ENCODE measurements at places on chromosomes 1 and 21. TPM values are rescaled to one million over a fixed set of nuclear protein-coding genes. Genes with fewer than 3 reads are reported as not detected.

GRCh38 chr1:168638884-168639283 is 62.5 kb downstream of the XCL1 start:
- DNase-seq: no peak

DNA sequence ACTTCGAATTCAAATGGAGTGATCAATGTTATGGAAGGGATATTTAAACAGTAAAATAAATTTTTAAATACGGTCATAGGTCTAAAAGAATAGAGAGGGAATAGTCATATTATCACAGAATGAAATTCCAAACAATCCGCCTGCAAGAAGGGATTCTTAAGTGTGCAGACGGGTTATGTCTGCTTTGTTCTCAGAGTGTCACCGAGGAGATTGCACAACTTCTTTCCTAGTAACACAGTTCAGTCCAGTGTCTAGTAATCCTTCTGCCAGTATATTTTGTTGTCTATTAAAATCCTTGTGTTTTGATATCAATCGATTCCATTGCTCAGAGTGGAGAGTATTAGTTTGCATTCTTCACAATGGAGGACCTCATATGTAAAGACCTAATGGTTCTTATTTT is 48.4 kb downstream of the LRRC53 start:
- no peak for DNase-seq

DNA sequence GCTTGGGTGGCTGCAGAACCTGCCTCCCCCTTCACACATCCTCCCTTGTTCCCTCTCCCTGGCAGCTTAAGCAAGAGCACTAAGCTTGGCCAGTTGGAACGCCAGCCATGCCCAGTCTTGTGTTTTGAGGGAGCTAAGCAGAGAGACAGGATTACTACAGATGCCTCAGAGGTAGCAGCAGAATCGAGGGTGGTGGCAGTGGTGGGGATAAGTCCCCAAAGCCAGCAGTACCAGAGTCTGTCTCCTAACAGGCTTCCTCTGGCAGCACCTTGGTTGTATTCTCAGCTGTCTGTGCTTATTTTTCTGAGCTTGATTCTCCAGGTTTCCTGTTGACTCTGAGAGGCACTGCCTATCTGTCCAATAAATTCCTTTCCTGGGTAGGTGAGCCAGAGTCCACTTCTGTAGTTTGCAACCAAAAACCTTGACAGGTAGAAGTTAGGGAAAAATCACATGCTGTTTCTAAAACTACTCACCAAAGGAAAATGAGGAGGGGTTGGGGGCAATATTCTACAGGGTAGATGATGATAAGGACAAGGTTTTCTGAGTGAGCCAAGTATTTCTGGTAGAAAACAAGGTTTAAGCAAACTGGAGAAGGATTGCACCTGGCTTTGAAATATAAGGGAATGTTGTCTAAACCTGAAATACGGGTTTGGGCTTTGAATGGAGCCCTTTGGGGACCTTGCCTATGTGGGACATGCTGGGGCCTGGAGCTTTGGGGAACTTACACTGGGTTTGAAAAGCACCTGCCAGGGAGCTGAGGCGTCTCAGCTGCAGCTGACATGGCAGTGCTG is 100.8 kb downstream of the PBX1 start:
- DNase-seq: no peak

- DNase-seq: no peak
Measured at GRCh38 chr1:115473986-115474565, 136.0 kb upstream of the NGF start.

DNA sequence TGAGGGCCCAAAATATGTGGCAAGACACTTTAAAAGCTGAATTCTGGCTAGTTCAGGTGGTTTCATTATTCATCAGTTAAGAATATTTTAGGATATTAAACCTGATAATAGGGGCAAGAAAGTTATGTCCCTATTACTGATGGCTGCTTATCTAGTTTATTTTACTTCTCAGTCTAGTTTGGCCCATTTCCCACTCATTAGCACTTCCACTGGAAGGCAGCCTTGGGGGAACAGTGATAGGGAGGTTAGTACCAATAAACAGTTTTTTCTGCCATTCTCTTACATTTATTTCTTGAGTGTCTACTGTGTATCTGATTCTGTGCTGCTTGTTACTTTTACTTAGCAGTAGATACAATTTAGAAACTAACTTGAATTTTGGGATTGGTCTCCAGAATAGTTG is 9.0 kb downstream of the PPP1R12B start:
- no peak for DNase-seq

DNA sequence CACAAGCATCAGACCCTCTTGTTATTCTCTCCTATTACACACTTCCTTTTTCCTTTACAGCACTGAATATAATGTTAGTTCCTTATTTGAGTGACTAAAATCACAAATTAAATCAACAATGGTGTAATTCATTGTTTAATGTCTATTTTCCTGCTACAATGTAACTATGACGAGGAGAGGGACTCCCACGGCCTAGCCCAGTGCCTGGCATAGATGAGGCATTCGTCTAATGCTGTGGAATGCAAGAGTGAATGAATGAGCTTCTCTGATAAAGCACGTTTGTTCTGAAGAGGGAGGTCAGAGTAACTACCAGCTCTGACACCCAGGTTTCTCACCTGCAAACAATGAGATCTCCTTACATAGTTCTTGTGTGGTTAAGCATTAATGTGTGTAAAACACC is 479.4 kb downstream of the OMA1 start:
- no peak for DNase-seq

DNA sequence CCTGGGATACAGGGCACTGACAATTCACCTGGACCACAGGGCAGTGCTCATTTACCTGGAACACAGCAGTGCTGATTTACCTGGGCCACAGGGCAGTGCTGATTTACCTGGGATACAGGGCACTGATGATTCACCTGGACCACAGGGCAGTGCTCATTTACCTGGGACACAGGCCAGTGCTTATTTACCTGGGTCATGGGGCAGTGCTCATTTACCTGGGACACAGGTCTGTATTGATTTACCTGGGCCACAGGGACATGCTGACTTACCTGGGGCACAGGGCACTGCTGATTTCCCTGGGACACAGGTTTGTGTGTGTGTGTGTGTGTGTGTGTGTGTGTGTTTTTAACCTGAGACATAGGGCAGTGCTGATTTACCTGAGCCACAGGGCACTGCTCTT is 261.7 kb downstream of the MATN1 start:
- DNase-seq: no peak

DNA sequence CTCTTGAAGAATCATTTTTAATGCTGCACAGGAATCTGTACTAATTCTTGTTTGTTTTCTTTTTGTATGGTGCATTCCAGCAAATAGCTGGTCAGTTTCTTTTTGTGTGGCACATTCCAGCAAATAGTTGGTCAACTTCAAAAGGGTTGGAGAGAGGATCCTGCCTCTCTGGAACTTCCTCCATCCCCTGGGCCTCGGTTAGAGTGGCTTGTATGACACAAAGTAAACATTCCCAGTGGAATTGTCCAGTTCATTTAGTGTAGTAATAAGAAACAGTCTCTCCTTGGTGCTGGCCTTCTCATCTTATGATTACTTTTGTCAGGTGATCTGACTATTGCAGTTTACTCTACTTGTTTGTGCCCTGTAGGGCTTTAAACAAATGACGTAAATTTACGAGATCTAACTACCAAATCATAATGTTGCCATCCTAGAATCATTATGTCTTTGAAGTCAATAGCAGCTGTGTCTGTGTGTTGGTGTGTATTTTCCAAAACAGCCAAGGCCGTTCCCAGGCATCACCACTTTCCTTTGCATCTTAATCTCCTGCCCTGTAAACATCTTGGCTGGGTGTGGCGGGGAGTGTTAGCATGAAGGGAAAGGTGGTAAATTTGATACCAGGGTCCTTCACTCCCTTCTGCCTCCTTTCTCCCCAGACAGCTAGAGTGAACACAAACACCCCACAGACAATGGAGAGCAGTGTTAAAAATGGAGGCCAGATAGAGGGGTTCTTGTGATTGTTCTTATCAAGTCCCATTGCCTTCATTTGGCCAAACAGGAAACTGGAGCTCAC is 77.9 kb downstream of the CDC7 start:
- no peak for DNase-seq

- no peak for DNase-seq
Measured at GRCh38 chr1:8134546-8135235, 108.6 kb upstream of the ERRFI1 start.

DNA sequence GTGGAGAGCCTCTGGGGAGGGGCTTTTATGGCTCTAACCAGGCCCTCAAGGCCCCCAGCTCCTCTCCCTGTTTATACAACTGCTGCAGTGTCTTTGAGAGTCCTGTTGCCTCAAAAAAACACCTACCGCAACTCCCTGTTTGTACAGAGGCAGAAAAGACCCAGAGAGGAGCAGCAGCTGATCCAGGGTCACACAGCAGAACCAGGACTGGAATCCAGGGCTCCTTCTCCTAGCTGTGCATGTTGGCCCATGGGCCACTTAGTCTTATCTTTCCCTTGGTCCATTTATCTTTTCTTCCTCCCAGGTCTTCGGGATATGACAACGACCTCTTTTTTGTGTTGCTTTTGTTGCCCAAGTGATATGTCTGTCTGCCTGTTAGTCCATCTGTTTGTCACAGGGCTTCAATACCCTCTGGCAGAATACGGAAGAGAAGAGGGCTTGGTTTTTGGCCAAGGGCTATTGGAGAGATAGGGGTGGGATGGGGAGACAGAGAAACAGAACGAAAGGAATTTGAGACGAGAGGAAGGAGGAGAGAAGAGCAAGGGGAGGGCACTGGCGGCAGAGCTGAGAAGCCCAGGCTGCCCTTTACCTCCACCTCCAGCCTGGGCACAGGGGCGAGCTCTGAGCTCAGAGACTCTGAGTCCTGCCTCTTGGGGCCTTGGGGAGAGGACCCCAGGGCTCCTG is 33.5 kb upstream of the WASF2 start:
- no peak for DNase-seq

- no peak for DNase-seq
Measured at GRCh38 chr1:43405219-43405875, 15.6 kb downstream of the SZT2 start.

DNA sequence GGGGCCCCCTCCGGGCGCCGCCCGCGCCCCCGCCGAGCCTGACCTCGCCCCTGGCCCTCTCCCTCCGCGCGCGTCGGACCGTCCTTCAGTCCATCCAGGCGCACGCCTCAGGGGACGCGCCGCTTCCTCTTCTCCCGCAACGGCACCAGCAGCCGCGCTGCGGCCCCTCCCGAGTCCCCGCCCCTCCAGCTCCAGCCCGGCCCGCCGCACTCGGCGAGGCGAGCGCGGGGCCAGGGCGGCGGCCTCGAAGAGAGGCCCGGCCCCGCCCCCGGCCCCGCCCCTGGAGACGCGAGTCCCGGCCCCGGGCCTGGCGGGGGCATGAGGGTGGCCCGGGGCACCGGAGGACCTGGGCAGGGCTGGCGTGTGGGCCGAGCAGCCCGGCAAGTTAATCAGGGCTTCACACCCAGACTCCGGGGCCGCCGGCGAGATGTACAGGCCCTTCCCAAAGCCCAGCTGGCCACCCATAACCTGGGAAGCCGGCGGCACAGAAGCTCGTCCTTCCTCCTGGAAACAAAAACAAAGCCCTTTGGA is at the start of gene IGSF3:
TSS of gene IGSF3 (minus strand) at position 159 of the 531 bp plus-strand sequence. CDS start 1,407 bp downstream, outside the sequence.
- peak; percentile 59 for DNase-seq

GRCh38 chr1:31665234-31665878 is 20.7 kb upstream of the PEF1 start:
- no peak for DNase-seq

YY1AP1 gene
- 82.3 TPM for total RNA-seq

AMY1C gene
- total RNA-seq: not detected

C1orf185 gene
- not detected for total RNA-seq

RIMKLA gene
- 1.3 TPM for total RNA-seq

C1orf116 gene
- not detected for total RNA-seq

GSTM3 gene
- total RNA-seq: 3.2 TPM

ARHGAP29 gene
- total RNA-seq: not detected

LCE1E gene
- total RNA-seq: not detected

C1orf56 gene
- total RNA-seq: 2.0 TPM
